ENCODE measurements at places on chromosomes 4 and X. TPM values are rescaled to one million over a fixed set of nuclear protein-coding genes. Genes with fewer than 3 reads are reported as not detected.

GRCh38 chr4:182968917-182969650 is 51.9 kb upstream of the DCTD start:
- DNase-seq = no peak

Gene SSX1
- not detected for total RNA-seq

Gene SPANXC
- total RNA-seq = not detected

Gene NXF2B
- not detected for total RNA-seq

- no peak for DNase-seq
These were observed 646 bp upstream of the SLC7A11 start for GRCh38 chr4:138242834-138243156.

- DNase-seq = no peak
These were observed 667.3 kb upstream of the PRKX start for GRCh38 chrX:4380710-4381109.

Gene TRMT10A
- 2.5 TPM for total RNA-seq

Gene CRMP1
- total RNA-seq = 0.69 TPM

Data from pancreas (tissue), 10 donors.